ENCODE measurements at places on chromosomes 12 and 14.

- no peak overlapping the region for H3K27ac ChIP-seq
- no peak overlapping the region for H3K4me3 ChIP-seq
- no peaks in the 10 kb centered on the region for H3K36me3 ChIP-seq
- DNase-seq = no peak
- no peaks in the 10 kb centered on the region for H3K27me3 ChIP-seq
These were observed 69.5 kb downstream of the ADAMTS20 start for GRCh38 chr12:43482311-43483085.

- peak overlapping the region; percentile 60 for H3K4me3 ChIP-seq
- peaks cover 15% of the 10 kb centered on the region for H3K36me3 ChIP-seq
- H3K27ac ChIP-seq = no peak overlapping the region
- DNase-seq = no peak
These were observed 97.4 kb downstream of the PRKCH start for GRCh38 chr14:61418746-61419145.

GRCh38 chr12:25377469-25378177, 126.9 kb upstream of the KRAS start:
- no peaks in the 10 kb centered on the region for H3K27me3 ChIP-seq
- peak overlapping the region; percentile 63 for H3K27ac ChIP-seq
- DNase-seq = no peak
- H3K4me3 ChIP-seq = peak overlapping the region; percentile 11

DNA sequence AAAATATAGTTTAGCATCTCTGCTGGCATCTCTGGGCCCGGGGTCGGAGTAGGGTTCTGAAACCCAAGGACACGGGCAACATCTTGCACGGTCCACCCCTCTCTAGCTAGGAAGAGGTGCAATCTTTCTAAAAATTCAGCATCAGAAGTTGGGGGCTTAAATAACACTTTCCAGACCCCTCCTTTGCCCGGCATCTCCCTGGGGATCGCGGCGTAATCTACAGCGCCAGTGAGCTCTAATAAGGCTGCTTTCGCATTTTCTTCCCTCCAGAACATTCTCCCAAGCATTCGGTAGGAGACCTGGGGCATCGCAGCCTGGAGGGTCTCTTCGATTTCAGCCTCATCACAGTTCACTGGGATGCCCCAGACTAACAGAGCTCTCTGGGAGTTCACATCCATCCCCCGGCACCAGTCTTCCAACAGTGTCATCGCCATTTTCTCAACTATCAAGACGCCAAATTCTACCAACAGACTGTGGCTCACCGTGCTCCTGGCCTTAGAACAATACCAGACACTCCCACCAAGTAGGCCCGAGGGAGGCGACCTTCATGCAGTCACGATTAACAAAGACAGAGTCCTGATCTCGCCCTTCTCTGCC, 880 bp downstream of the PNMA1 start:
- peaks cover 40% of the 10 kb centered on the region for H3K36me3 ChIP-seq
- peak overlapping the region; percentile 98 for H3K27ac ChIP-seq
- no peaks in the 10 kb centered on the region for H3K27me3 ChIP-seq
- H3K4me1 ChIP-seq = peaks cover 30% of the 10 kb centered on the region
- H3K4me3 ChIP-seq = peak overlapping the region; percentile 98

GRCh38 chr14:69543341-69544115, 31.1 kb downstream of the CCDC177 start:
- no peak overlapping the region for H3K4me3 ChIP-seq
- no peak for DNase-seq
- no peak overlapping the region for H3K27ac ChIP-seq
- H3K27me3 ChIP-seq = peaks cover 45% of the 10 kb centered on the region
- H3K4me1 ChIP-seq = no peaks in the 10 kb centered on the region

- no peaks in the 10 kb centered on the region for H3K36me3 ChIP-seq
- no peaks in the 10 kb centered on the region for H3K27me3 ChIP-seq
- H3K4me3 ChIP-seq = no peak overlapping the region
- H3K4me1 ChIP-seq = no peaks in the 10 kb centered on the region
- DNase-seq = no peak
These were observed 175.3 kb downstream of the PRKD1 start for GRCh38 chr14:29752221-29752923.

DNA sequence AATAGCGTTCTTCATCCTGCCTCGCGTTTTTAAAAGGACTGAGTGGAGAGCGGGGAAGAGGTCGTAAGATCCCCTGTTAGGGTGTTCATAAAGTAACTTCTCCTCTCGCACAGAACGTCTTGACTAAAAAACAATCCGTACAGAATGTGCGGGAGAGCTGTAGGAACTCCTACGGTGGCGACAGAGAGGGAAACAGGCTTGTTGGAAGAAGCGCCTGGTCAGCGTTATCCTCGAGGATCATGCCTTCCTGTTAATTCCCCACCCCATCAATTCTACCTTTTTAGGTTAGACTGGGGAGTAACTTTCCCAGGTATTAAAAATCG, 399 bp upstream of the WASHC4 start:
- peaks cover 31% of the 10 kb centered on the region for H3K27me3 ChIP-seq
- peak overlapping the region; percentile 98 for H3K4me3 ChIP-seq
- DNase-seq = no peak
- H3K36me3 ChIP-seq = peaks cover 21% of the 10 kb centered on the region

- H3K27ac ChIP-seq = no peak overlapping the region
- H3K36me3 ChIP-seq = peaks cover 7% of the 10 kb centered on the region
- no peak overlapping the region for H3K4me3 ChIP-seq
- H3K4me1 ChIP-seq = peaks cover 51% of the 10 kb centered on the region
- no peaks in the 10 kb centered on the region for H3K27me3 ChIP-seq
These were observed 52.1 kb downstream of the RIN3 start for GRCh38 chr14:92565718-92566115.

DNA sequence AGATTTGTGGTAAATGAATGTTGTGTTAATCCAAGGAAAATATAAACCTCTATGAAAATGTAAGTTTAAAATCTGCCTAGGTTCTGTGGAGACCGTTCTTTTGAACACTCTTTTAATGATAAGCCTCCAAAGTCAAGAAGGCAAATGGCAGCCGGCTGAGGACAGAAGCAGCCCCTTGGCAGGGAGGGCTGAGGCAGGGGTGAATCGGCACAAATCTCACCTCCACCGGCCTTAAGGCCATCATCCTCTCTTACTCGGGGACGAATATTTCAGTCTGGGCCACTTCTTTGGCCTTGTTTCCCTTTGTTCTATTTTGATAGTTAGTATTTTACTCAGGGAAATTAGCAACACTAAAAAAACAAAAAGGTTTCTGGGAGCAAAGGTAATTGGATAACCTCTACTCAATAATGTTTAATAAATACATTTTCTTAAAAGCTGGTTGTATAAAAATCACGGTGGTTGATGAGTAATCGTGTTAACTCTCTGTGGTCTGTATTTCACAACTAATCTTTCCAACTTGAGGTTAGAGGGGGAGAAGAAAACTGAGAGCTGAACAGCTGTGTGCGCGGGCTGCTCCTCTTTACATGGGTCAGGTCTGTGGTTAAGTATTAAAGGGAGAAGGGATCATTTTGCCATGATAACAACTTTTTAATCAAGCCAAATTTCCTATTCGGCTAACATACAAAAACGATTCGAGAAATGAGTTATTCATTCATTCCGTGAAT, 18.6 kb downstream of the LGMN start:
- DNase-seq = no peak
- peaks cover 16% of the 10 kb centered on the region for H3K4me1 ChIP-seq
- peaks cover 10% of the 10 kb centered on the region for H3K27me3 ChIP-seq
- H3K36me3 ChIP-seq = peaks cover 5% of the 10 kb centered on the region

- H3K4me1 ChIP-seq = peaks cover 62% of the 10 kb centered on the region
- H3K36me3 ChIP-seq = no peaks in the 10 kb centered on the region
- H3K27ac ChIP-seq = peak overlapping the region; percentile 65
- no peak overlapping the region for H3K4me3 ChIP-seq
- no peaks in the 10 kb centered on the region for H3K27me3 ChIP-seq
These were observed 18.8 kb downstream of the GPR65 start for GRCh38 chr14:88023658-88024187.

Data from central memory CD8-positive, alpha-beta T cell (primary cell).